ENCODE measurements at places on chromosomes 2 and 18. TPM values are rescaled to one million over a fixed set of nuclear protein-coding genes. Genes with fewer than 3 reads are reported as not detected.

The IL36A gene
- not detected for polyA plus RNA-seq

The ECEL1 gene
- not detected for polyA plus RNA-seq

The NTSR2 gene
- not detected for polyA plus RNA-seq

DNA sequence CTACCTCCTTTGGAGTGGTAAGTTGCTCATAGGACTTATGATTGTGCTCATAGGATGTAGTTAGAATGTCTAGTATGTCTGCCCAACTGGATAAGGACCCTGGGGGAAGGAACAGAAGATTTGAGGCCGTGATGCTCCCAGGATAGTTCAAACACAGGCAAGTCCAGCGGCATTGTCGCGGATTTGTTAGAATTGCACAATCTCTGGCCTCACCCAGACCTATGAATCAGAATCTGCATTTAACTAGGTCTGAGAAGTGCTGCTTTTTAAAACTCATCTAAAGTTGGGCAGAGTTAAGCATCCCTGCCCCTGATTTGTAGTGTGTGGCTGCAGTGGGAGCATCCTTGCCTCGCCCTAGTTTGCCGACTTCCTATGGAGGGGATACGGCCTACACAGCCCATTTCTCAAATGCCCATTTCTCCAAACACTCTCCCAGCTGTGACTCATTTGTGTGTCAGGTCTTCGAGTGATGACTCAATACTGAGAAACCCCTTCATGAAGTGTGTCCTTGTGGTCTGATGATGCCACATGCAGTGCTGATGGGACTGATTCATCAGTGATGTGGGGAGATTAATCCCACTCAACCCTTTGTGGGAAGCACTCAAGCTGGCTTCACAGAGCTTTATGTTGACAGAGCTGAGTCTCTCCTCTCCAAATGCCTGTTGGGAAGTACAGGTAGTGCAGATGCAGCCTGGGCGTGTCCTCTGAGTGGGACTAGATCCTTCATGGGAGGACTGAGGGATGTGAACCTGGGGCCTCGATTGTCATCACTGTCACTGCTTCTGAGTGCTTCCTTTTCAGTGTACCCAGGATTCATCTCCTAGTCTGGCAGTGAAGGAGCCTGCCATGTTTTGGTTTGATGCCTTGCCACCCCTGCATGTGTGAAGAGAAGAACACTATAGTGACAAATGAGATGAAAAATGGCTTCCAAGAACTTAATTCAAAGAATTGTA is 18.7 kb downstream of the SMIM21 start:
- DNase-seq = peak; percentile 97
- no peaks in the 10 kb centered on the region for H3K36me3 ChIP-seq
- H3K27me3 ChIP-seq = peaks cover 3% of the 10 kb centered on the region
- peak overlapping the region; percentile 66 for H3K27ac ChIP-seq
- H3K4me1 ChIP-seq = peaks cover 29% of the 10 kb centered on the region

DNA sequence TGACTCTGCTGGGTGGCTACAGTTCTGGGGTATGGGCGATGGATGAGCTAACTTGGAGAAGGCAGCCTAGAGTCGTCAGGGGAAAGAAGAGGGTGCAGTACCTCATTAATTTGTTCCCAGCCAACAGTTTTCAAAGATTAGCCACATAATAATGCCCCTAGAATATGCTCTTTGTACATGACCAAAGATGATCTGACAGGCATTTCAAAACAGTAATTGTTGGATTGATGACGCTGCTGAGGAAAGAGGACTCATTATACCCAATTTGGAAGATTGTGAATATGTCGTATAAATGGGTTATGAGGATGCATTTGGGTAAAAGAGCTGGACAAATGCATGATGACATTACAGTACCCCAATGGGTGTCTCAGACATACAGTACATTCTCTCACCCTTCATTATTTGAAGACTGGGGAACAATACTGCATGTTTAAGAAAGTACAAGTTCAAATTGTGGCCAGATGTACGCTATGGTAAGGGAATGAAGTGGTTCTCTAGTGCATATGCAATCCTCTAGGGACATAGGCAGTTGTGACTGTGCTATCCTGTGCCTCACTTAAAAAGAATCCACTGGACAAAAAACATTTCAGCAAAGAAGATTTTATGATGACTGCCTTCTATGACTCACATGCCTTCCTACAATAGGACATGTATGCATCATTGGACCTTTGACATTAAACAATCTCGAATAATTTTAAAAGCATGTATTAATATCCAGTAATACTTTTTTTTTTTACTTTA is 233.2 kb downstream of the CNTNAP5 start:
- H3K27ac ChIP-seq = no peak overlapping the region
- H3K27me3 ChIP-seq = no peaks in the 10 kb centered on the region
- H3K36me3 ChIP-seq = no peaks in the 10 kb centered on the region
- H3K4me3 ChIP-seq = no peak overlapping the region
- no peaks in the 10 kb centered on the region for H3K4me1 ChIP-seq
